NCI-H1436 treated with DMSO at 0.1 percent for 48 hours (cell line): ENCODE measurements at places on chromosomes 13 and 19.

DNA sequence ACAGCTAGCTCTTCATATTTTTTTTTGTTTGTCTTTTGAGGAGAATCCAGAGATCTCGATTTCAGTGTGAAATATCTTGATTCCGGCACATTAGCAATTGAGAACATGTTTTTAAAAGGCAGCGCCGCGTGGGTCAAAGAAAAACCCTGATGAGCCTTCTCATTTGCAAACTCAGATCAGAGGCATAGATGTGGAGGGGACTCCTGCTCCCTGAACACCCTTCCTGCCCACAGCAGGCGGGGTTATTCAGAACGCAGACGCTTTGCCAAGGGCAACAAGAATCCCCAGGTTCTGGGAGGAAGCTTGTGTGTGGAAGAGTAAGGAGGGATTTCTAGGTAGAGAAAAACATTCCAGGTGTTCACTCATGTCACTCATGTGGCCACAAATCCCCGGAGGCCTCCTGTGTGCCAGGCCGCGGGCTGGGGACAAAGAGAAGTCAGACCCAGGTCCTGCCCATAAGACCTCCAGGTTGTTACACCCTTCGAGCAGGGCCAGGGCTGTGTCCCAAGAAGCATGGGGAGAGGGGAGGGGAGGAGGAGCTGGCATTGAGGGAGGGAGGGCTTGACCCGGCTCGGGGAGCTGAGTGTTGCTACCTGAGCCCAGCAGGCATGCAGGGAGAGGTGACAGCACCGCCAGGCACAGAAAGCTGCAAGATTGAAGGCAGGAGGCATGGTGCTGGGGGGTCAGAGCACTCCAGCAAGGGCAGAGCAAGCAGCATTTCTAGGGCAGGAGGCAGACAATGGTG is 15.9 kb upstream of the IGLON5 start:
- DNase-seq, result no peak

DNA sequence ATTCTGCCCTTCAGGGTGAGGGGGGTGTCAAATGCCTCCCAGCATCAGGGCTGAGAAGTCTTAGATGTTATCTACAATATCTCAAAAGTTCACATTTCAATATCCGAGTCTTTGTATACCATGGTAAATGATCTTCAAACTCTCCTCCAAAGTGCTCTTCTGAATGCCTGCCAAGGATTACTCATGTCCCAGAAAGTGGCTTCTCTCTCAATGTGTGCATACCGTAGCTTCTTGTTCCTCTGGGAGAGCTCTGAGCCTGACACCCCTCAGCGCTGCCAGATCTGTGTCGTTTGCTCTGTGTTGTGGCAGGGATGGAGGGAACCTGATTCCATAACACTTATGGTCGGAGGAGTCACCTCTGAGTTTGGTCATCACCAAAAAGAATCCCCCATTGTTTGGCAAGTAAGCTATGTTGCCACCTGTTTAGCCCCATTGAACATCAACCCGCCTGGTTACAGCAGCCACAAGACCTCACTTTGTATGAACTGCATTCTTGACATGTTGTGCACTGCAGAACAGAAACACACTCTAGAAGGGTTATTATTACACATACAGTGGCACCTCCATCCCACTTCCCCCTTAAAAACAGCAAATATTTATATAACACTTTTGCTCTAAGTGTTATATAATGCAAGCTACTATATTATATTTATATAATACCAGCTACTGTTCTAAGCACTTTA is 163.1 kb upstream of the MIR17HG start:
- no peak for DNase-seq

GRCh38 chr19:35559781-35560180 is 3.7 kb downstream of the ATP4A start:
- DNase-seq, result no peak

DNA sequence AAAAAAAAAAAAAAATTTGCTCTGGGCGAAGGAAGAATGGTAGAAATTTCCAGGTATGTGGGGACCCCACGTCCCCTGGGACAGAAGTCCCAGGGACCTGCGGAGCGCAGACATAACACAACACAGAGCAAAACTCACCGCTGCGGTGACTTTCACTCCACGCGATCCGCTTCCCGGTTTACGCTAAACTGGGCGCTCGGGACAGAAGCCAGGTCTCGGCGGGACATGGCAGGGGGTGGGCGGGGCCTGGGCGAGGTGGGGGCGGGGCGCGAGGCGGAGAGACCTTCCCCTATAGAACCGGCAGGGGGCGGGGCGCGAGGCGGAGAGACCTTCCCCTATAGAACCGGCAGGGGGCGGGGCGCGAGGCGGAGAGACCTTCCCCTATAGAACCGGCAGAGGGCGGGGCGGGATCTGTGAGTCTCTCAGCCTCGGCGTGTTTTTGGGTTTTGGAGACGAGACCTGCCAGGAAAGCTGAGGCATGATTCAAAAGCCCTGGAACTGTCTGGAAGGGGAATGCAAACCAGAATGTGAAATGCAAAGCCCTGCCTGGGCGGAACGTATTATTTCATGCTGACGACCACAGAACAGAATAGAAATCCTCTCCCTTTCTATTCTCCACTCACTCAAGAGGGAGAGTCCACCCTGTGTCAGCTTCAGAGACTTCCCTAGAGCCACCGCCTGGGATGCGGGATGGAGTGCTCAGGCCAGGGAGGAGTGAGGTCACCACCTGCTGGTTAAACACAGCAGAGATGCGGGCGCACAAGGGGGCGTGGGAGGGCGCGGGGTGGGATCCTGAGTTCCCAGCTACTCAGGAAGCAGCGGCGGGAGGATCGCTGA is 20.2 kb upstream of the ERVV-1 start:
- no peak for DNase-seq

DNA sequence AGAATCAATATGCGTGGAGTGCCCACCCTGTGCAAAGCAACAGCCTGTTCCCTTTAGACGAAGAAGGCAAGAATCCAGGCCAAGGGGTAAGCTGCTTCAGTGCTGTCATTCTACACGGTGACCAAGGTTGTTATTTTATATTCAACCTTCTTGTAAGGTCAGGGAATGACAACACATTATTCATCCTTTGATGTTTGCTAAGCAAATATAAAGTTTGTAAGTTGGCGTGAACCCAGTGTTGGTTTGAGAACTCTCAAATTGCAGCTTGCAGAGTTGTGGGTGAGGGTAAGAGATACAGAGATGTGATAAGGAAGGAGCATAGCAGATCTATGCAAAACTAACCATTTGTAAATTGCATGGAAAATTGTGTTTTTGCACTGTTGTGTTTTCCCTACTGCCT is 436.7 kb downstream of the FGF9 start:
- DNase-seq, result no peak

DNA sequence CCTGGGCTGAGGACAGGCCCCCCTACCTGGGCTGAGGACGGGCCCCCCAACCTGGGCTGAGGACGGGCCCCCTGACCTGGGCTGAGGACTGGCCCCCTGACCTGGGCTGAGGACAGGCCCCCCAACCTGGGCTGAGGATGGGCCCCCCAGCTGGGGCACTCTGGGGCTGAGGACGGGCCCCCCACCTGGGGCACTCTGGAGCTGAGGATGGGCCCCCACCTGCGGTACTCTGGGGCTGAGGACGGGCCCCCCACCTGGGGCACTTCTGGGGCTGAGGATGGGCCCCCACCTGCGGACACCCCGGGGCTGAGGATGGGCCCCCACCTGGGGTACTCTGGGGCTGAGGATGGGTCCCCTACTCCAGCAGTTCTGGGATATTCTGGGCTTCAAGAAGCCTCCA is 65.5 kb downstream of the RASA3 start:
- no peak for DNase-seq

DNA sequence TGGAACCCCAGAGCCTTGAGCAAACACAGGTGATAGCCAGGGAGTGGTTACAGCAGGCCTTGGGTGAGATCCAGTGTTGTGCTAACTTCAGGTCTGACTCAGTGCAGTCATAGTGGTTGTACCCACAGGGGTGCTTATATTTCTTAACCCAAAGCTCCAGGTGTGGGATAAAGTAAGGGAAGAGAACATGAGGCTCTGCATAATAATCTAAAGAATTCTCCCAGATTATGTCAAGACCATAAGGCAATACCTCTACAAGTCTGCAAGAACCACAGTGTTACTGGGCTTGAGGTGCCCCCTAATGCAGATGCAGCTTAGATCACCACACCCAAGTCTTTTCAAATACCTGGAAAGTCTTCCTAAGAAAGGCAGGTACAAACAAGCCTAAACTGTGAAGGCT is 485.4 kb downstream of the RFC3 start:
- no peak for DNase-seq

DNA sequence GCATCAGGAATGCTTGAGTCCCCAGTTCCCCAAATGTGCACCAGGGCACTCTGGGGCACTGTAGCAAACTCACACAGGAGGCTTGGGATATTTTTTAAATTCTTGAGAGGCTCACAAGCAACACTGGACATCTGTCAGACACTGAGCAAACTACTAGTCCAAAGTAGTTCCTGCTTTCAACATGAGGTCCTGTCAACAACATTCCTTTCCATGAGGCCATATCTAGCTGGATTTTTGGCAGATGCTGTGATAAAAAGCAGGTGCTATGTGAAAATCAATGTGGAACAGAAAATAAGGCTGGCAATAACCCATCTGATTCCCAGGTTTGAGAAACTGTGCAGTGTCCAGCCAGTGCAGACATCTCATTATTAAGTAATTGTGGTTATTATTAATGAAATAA is 50.5 kb downstream of the STARD13 start:
- DNase-seq, result no peak

- DNase-seq, result no peak
Observed at GRCh38 chr13:96999091-96999490, 4.8 kb upstream of the OXGR1 start.

DNA sequence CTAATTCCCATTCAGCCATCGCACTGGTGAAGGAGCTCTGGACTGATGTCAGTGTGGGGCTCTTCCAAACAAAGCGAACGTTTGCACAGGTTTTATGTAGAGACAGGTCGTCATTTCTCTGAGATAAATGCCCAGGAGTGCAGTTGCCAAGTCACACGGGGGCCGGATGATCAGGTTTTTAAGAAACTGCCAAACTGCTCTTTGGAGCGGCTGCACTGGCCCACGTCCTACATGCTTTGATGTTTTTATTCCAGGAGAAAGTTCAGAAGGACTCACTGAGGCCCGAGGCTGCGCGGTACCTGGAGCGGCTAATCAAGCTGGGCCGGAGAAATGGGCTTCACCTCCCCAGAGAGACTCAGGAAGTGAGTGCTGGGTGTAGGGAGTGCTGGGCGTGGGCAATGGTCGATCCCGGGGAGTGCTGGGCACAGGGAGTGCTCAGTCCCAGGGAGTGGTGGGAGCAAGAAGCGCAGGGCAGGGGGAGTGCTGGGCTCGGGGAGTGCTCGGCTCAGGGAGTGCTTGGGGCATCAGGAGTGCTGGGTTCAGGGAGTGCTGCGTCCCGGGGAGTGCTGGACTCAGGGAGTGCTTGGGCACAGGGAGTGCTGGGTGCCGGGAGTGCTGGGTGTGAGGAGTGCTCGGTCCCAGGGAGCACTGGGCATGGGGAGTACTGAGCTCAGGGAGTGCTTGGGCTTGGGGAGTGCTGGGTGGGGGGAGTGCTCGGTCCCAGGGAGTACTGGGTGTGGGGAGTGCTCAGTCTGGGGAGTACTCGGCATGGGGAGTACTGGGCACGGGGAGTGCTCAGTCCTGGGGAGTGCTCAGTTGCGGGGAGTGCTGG is 10.7 kb downstream of the THOP1 start:
- DNase-seq, result no peak

- DNase-seq, result no peak
Observed at GRCh38 chr13:21749410-21749809, 78.5 kb downstream of the FGF9 start.

- DNase-seq, result no peak
Observed at GRCh38 chr19:17242431-17243208, 3.1 kb downstream of the NR2F6 start.

DNA sequence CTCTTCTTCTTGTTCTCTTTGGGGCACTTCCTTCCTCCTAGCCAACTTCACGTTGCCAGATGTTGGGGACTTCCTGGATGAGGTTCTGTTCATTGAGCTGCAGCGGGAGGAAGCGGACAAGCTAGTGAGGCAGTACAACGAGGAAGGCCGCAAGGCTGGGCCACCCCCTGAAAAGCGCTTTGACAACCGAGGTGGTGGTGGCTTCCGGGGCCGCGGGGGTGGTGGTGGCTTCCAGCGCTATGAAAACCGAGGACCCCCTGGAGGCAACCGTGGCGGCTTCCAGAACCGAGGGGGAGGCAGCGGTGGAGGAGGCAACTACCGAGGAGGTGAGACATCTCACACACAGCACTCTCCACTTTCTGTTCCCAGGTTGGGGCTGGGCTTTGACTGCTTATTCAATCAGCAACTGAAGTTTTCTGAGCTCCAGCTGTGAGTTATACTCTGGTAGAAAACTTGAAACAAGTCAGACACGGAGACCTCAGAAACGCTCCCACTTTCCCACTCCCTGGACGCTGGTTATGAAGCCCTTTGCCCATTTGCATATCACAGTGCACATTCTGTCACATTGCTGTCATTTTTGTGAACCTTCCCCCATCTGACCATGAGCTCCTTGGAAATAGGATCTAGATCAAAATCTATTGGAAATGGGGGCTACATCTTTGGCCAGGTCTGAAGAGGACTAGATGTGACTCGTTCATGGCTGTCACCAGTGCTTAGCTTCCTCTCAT is 7.2 kb upstream of the CCDC97 start:
- no peak for DNase-seq

DNA sequence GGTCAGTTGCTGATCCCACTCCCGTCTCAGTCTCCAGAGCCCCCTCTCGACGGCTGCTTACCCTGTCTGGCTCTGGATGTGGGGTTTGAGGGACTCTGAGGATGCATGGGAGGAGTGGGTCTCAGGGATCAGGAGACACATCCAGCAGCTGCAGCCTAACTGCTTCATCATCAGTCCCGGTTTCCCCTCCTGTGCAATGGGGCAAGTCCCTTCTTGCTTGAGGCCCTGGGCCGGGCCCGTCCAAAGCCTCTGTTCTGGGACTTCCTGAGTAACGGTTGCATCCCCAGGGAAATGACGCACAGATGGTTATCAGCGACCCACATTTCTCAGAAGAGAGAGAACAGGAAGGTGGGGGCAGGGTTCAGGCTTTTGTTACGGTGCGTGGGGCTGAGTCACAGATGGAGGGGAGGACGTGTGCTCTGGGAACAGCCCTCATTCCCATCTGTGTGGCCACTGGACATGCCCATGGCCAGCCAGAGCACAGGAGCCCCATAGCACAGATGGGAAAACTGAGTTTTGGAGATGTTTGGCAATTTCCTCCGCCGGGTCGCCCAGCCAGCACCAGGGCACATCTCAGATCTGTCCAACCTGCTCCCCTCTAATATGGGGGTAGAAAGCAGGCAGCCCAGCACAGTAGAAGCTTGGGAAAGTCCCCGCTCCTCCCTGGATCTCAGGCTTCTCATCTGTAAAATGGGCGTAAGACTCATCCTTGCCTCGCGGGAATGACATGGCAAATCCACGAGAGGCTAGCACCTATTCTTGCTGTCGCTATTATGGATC is 19.3 kb downstream of the GNA15 start:
- peak; percentile 78 for DNase-seq

GRCh38 chr13:97849305-97849704 is 104.2 kb upstream of the IPO5 start:
- no peak for DNase-seq

DNA sequence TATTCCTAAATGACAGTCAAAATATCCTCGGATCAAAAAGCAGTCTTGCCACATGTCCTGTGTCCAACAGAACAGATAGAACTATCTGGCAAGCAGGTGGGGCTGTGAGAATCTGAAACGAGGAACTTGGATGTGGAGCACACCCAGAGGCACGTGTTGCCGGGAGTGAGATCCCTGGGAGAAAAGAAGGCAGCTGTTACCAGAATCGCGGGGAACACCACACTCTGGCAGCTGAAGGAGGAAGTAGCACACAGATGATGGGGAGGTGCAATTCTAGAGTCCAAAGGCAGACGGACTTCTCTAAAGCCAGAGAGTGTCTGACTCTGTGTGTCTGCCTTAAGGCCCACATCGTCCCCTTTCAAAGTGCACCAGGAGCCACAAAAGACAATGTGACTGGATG is 22.3 kb downstream of the SLC7A1 start:
- no peak for DNase-seq

GRCh38 chr13:56166864-56167263 is 973.9 kb upstream of the PRR20A start:
- no peak for DNase-seq
